A172 (cell line): ENCODE measurements at places on chromosomes 3 and 15. TPM values are rescaled to one million over a fixed set of nuclear protein-coding genes. Genes with fewer than 3 reads are reported as not detected.

DNA sequence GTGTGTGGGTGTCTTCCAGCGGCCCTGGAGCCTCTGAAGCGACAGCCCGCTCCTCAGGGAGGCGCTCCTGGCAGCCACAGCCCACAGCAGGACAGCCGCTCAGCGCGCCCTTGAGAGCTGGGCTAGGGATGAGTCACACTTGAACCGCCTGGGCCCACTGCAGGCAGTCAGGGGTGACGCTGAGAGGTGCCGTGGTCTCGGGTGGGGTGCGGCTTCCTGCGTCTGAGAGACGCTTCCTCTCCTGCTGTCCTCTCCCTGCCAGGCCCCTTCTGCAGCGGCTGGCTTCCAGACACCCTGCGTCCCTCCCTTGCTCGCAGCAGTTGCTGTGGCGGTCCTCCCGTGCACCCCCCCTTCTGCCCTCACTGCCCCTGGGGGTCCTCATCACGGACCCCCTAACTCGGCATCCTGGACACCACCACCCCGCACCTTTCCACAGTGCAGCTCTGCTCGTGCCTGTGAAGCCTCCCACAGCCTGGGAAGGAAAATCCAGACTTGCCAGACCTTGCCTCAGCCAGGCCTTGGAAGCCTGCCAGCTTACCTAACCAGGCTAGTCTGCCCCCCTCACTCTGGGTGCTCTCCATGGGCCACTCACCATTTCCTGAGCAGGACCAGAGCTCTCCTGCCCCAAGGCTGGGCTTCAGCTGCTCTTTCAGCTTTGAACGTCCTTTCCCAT lies 1.1 kb upstream of the SPTBN5 start:
- DNase-seq: peak; percentile 84

DNA sequence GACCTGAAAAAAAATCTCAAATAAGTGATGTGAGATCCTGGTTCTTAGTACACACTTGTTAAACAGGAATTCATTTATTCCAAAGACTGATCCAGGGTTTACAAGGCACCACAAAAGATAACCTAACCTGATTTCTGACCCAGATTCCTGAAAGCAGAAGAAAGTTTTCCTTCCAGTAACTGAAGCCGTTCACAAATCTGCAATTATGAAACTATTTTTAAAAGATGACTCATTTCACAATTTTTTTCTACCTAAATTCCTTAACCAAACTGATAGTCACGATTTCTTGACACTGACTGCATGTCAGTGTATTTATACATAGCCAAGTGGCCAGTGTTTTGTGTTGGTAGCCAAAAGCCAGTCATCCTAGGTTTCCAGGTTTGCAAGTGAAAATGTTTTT lies 17.1 kb downstream of the SLC9A9 start:
- DNase-seq: peak; percentile 54

DNA sequence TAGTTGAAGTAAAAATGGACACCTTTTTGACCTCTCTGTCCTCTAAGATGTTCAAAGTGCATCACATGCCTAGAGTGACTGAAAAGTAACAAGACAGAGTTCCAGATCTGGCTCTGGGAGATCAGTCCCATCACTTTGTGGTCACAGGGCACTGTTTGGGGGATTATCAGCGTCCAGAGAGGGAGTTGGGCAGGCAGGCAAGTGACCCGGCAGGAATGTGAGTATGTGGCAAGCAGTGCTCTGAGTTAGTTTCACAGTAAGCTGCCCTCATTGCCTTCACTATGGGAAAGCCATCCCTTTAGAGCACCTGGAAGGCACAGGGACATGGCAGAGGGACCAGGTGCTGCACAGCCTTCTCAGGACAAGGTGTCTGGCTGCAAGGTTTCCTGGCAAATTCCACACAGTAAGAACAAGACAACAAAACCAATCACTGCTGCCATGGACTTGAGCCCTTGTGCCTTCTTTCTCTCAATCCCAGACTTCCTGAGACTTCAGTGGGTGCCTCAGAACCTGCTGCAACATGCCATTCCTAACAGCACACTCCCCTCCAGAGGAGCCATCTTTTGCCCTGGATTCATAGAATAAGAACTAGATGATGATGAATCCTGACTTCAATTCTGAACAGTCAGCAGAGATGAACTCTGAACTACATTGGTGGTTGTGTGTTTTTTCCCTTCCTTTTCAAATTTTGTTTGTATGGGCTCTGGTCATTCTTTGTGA lies 55.2 kb downstream of the TIPARP start:
- DNase-seq: no peak

DNA sequence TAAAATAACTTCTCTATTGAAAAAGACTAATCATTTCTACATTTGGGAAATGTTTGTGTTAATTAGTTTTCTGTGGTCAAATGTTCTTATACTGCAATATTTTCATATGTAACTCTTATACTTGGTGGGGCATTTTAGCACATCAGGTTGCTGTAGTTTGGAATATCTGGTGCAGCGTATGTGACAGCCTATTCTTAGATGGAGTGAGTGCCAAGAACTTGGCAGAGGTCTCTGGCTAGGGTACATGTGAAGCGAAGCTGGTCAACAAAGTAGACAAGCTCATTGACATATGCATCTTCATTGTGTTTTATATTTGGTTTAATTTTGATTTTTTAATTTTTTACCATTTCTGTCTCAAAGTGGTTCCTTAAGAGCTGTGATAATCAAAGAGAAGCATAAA lies 53.2 kb downstream of the CHAC1 start:
- no peak for DNase-seq

The DUOXA2 gene
- total RNA-seq: not detected in 2 replicates
